ENCODE measurements at places on chromosomes 6 and 20. TPM values are rescaled to one million over a fixed set of nuclear protein-coding genes. Genes with fewer than 3 reads are reported as not detected.

DNA sequence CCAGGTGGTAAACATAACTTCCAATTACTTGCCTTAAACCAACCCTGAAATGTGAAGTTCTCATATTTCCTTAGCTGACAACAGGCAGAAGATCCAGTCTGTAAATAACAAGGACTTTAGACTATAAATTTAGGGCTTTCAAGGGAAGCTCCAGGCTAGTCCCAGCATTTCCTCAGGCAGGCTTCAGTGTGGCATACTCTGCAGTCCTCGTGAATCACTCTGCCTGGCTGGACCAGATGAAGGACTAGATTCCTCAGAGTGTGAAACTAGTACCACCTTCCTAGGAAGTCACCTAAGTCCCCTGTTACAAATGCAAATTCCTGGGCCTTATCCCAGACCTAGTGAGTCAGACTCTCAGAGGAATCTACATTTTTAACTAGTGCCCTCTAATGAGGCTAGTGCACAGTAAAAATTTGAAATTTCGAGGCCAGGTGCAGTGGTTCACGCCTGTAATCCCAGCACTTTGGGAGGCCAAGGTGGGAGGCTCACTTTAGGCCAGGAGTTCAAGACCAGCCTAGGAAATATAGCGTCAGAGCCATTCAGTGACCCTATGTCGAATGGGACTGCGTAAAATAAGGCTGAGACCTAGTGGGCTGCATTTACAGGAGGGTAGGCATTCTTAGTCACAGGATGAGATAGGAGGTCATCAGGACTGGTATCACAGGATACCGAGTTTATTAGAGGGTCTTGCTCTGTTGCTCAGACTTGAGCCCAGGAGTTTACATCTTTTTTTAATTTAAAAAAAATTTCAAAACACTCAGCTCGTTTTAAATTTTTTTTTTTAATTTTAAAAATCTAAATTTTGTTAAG, 279.6 kb upstream of the JARID2 start:
- DNase-seq = no peak

GRCh38 chr6:18179770-18180356, 24.6 kb downstream of the KDM1B start:
- no peak for DNase-seq

GRCh38 chr6:110233770-110234374, 53.6 kb downstream of the CDC40 start:
- peak; percentile 3 for DNase-seq

DNA sequence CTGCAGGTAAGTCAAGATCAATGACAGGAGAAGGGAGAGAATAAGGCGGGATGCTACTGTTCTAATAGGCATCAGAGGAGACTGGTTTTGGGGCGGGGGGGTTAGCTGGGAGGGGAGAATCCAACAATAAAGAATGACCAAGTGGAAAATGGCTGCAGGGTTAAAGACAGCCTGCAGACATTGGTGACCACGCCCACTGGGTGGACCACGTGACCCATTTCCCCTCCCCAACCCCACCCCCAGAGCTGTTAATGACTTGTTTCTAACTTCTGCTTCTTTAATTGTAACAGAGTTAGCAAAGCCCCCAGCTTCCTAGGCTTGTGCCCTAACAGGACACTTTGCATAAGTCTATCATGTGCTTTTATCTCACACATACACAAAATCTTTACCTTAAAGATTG, 344.5 kb downstream of the KIF16B start:
- DNase-seq = no peak

- no peak for DNase-seq
Measured at GRCh38 chr6:4553387-4553786, 222.8 kb upstream of the CDYL start.

DNA sequence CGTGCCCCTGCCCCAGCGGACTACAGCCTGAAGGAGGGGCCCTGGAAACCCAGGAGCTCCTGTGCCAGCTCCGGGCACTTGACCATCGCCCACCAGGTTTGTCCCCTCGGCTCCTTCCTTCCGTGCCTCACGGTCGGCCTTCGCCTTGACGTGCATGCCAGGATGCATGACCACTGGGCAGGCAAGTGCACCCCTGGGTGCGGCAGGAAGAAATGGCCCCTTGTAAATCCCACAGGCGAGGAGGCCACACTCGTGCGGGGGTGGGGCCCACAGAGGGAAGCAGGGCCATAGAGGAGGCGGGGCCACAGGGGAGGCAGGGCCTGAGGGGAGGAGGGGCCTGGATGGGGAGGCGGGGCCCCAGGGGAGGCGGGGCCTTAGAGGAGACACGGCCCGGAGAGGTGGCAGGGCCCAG, 81.7 kb downstream of the YTHDF1 start:
- DNase-seq = peak; percentile 24

DNA sequence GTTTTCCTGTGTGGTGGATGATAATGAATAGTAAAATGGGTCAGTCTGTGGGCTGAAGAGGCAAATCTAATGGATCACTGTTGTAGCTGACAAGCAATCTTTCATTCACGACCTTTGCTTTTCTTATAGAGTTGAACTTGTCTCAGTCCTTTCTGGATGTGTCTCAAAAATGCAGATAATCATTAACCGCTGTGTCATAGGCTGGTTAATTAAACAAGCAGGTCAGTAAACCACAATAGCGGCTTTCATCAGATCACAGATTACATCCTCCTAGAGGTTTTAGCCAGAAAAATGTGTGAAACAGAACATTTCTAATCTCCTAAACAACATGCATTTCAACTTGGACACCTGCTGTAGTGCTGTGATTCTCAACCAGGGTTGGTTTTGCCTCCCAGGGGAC, 2.5 kb upstream of the METTL24 start:
- no peak for DNase-seq

DNA sequence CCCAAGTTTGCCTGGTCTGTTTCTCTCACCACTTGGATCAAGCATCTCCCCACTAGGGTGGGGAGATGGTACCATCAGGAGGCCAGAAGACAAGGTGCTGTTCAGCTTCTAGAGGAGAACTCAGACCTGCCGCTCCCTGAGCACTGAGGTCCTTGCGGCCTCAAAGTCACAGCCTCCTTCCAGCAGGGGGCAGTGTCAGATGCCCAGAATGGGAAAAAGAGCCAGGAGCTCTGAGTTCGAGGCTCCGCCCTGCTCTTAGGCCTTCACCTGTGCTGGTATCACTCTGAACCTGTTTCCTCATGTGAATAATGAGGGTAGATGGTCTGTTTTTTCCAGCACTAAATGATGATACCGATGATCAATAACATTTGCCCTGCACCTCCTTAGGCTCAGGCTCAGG, 68.7 kb downstream of the TOX2 start:
- DNase-seq = peak; percentile 62

GRCh38 chr6:133179481-133179880, 61.7 kb upstream of the EYA4 start:
- DNase-seq = no peak

GRCh38 chr20:48364055-48364454, 463.7 kb downstream of the PREX1 start:
- DNase-seq = no peak

DNA sequence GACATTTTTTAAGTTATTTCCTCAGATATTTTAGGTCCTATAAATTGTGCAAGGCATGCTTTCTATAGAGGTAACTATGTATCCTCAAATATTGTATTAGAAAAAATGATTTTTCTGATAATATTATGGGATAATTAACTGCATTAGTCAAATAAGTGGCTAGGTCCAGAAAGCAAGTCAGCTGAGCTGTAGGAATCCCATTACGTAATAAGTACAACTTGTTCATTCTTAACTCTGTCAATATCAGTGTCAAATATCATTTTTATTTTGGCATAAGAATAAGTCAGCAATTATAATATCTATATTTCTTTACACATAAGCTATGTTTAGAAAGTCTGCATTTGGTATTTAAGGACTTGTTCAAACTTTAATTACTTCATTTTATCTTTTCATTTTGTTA, 830.9 kb upstream of the GJE1 start:
- DNase-seq = no peak

GRCh38 chr6:154872542-154873114, 122.5 kb upstream of the TIAM2 start:
- no peak for DNase-seq

- DNase-seq = no peak
Measured at GRCh38 chr6:34284563-34285447, 36.0 kb upstream of the SMIM29 start.

DNA sequence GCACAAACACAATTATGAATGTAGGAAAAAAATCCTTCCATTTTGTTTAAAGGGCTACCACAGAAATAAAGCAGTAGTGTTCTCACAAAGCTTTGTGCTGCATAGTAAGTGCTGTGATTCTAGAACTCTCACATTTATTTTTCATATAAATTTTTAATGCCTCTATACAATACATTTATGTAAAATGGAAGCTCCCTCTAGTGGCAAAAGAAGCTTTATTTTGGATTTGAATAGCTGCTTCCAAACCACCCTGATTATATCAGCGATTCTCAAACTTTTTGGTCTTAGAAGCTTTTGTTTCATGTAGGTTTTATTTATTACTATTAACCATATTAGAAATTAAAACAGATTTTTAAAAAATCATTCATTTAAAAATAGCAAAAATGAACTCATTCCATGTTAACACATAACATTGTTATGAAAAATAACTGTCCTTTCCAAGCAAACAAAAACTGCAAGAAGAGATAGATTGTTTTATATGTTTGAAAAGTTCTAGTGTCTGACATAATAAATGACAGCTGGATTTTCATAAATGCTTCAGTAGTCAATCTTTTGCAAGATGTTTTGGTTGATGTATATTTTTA, 38.4 kb downstream of the HS3ST5 start:
- DNase-seq = no peak

- no peak for DNase-seq
Measured at GRCh38 chr6:73079978-73080377, 145.3 kb downstream of the KHDC1L start.

DNA sequence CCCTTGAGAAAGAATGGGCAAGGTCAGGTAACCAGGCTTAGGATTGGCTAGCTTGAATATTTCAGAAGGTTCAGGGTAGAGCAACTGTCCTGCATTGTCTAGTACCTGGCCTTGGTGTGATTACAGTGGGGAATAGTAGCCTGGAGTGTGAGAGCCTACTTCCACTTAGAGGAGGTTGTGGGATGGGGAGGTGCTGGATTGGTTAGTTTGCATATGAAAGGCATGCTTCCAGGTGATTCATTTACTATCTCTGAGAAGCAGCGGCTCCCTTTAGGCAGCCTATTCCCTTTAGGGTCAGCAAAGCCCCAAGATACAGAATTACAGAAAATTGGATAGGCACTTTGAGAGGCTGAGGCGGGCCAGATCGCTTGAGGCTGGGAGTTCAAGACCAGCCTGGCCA, 25.0 kb upstream of the SCGN start:
- DNase-seq = no peak

GRCh38 chr6:106470811-106471210, 110.3 kb downstream of the CRYBG1 start:
- DNase-seq = no peak

GRCh38 chr6:44128020-44128917, 915 bp downstream of the TMEM63B start:
- peak; percentile 44 for DNase-seq

- DNase-seq = no peak
Measured at GRCh38 chr6:113653275-113653674, 203.9 kb upstream of the MARCKS start.

DNA sequence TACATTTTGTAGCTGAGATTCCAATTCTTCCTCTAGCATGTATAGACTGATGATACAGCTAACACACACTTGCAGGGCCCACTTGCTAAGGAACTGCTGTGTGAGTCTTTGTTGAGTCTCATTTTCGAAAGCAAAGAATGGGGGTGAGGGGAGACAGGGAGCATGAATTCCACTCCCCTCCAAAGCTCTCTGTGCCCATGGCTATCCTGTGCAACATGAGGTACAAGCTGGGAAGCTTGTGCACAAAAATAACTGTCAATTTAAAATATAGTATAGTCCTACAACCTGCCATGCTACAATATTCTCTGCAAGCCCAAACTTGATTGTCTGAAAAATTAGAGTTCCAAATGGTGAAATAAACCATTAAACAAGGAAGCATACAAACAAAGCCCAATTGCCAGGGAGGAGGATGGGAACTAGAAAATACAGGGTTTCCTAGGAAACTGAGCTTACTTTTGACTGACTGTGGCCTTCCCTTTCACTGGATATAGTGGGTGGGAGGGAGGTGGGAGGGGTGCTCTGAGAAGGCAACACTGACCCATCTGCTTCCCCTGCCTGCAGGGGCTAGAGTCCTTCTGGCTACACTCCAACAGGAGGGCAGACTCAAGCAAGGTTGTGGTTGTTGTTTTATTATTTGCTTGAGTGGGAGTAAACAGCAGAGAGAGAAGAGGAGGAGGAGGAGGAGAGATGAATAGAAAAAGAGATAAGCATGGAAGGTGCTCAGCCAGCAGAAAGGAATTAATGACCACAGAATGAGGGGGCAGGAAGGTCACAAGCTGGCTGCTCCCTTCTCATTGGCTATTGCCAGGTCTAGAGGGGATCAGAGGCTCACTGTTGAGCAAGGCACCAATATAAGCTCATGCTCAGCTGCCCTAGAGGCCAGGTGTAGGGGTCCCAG, 84.6 kb downstream of the FYN start:
- DNase-seq = no peak

GRCh38 chr20:45890077-45890984, 677 bp downstream of the NEURL2 start:
- DNase-seq = peak; percentile 78

- DNase-seq = no peak
Measured at GRCh38 chr20:32164984-32165735, 42.4 kb downstream of the PLAGL2 start.

- DNase-seq = peak; percentile 88
Measured at GRCh38 chr20:62740286-62741141, 31.9 kb downstream of the NTSR1 start.

GRCh38 chr20:46619445-46619844, 31.8 kb downstream of the SLC13A3 start:
- no peak for DNase-seq

GRCh38 chr6:166201878-166202277, 34.2 kb upstream of the TBXT start:
- no peak for DNase-seq

DNA sequence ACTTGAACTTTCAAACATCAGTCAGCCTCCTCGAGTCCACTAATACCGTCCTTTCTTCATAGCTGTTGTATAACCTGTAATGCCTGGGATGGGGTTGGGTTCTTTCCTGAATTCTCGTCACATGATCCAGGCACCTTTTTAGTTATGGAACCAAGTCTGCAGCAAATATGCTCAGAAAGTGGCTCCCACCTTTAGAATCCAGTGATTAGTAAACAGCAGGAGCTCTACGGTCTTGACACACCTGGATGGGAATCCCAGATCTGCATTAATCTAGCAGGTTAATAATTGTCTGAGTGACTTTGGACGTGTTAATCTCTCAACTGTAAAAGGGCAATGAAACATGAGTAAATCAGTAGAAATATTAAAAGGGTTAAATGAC, 729 bp upstream of the ZHX3 start:
- DNase-seq = no peak

The EDN3 gene
- 0.09 TPM for total RNA-seq

The BPIFB1 gene
- not detected for total RNA-seq

The TPBG gene
- not detected for total RNA-seq

The PKIB gene
- total RNA-seq = 0.69 TPM

The GSTA2 gene
- total RNA-seq = not detected

The ANKRD66 gene
- not detected for total RNA-seq

The KCNK16 gene
- total RNA-seq = not detected

The C6orf118 gene
- total RNA-seq = not detected

The SYCP2 gene
- total RNA-seq = 3.9 TPM

The TPD52L1 gene
- total RNA-seq = 0.52 TPM

The RIPPLY2 gene
- not detected for total RNA-seq

All from activated CD8-positive, alpha-beta T cell treated with anti-CD3 and anti-CD28 coated beads for 36 hours (primary cell).